ENCODE measurements at places on chromosomes 16 and 17.

DNA sequence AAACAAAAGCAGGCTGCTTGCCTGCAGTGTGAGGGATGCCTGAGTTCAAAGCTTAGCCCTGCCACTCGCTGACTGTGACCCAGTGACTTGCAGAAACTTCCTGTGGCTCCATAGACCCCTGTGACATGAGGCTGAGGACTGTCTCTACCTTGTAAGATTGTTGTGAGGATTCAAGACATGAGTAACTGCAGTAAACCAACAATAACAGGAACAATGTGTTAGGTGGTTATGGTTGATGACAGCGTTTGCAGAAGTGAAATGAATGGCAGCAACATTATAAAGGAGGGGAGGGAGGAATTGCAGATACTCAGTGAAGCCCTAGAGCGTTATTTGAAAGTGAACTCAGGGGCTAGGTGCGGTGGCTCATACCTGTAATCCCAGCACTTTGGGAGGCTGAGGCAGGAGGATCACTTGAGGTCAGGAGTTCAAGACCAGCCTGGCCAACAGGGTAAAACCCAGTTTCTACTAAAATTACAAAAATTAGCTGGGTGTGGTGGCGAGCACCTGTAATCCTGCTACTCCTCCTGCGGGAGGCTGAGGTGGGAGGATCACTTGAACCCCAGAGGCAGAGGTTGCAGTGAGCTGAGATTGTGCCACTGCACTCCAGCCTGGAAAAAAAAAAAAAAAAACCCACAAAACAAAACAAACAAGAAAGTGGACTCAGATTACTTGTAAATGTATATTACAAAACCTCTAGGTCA lies 33.5 kb upstream of the EMP2 start:
- DNase-seq, result no peak

DNA sequence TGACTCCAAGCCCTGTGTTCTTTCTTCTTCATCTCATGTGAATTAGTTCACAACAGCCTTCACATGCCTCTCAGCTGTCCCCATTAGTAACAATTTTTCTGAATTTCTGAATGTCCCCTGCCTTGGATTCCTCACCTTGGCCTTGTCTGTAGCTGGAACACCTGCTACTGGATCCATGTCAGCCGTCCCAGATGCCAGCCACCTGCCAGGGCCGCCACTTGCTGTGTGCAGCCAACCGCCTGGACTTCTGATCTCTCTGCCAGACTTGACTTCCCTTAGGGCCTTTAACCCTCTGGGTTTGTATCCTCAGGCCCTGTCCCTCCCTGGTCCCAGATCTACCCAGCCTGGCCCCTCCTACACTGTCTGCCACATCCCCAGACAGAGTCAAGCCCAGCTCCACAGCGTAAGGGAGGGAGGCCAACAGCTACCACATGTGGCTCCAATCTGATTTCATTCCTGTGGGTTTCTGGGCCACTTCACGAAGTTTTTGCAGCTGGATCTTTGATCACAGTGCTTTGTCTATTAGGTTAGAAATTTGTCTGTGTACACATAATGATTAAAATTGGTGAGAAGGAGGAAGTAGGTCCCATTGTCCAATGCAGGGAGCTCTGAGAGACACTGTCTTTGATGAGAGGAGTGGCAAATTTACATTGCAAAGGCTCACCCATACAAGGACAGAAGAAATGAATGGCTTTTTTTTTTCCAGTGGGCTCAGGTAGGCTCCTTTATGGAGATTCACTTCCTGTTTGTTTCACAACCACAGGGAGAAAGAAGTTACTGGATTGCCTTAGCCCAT lies 15.3 kb downstream of the MPP2 start:
- DNase-seq, result no peak

DNA sequence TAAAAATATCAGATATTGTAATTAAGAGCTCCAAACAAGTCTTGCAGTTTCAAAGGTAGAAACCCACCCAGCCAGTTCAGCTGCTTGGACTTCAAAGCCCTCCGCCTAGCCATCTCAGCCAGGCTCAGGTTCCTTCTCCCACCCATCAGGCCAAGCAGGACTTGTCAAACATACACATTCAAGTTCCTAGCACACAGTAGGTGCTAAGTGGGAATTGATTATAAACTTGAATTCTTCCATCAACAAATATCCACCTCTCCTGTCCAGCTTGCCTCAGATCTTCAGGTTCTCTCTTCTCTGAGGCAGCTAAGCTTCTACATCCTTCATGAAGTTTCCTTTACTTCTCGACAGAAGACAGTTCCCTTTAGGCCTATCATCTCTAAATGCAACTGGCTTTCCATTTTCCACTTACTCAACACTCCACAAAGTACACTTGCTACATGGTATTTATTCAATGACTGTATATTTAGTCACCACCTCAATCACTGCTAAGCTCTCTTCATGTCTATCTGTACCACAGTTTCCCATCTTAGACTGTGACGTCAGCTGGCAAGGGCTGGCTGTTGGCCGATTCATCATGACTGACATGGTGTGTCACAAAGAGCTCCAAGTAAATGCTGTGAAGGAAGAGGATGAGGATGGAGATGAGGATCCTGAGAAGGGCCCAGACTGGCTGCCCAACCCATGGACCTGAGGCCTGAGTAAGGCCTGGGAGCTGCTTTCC lies 13.3 kb upstream of the COG7 start:
- peak; percentile 88 for DNase-seq

DNA sequence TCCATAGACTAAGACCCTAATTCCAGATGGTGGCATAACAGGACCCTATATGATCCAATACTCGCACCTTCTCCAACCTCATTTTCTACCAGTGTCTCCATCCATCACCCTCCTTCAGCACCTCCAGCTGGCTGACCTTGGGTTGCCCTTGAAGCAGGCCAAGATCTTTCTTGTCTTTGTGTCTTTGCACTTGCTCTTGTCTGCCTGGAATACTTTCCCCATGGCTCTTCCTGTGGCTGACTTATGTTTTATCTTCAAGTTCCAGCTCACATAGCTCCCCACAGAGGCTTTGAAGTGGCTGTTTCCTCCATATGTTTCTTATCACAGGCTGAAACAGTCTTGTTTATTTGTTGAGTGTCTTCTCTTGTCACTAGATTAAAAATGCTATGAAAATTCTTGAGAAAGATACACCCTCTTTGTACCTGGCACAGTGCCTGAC lies 29.6 kb upstream of the MMD start:
- peak; percentile 69 for DNase-seq

GRCh38 chr16:375927-376816 lies 5.6 kb downstream of the PGAP6 start:
- no peak for DNase-seq

GRCh38 chr17:62802561-62803205 lies 5.4 kb downstream of the MARCHF10 start:
- no peak for DNase-seq

DNA sequence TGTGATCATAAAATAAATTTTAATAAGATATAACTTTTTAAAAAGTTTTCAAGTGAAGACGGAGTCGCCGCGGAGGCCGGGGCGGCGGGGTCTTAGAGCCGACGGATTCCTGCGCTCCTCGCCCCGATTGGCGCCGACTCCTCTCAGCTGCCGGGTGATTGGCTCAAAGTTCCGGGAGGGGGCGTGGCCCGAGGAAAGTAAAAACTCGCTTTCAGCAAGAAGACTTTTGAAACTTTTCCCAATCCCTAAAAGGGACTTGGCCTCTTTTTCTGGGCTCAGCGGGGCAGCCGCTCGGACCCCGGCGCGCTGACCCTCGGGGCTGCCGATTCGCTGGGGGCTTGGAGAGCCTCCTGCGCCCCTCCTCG lies at the start of gene FOXC2:
Gene FOXC2, plus strand, starts transcription at position 229 of the 365 bp plus-strand sequence. CDS start 507 bp downstream, outside the sequence.
- peak; percentile 98 for DNase-seq

- DNase-seq, result no peak
Measured at GRCh38 chr17:43220511-43221125, 7.8 kb downstream of the CCDC200 start.

- no peak for DNase-seq
Measured at GRCh38 chr16:73010150-73010676, 37.7 kb downstream of the ZFHX3 start.

DNA sequence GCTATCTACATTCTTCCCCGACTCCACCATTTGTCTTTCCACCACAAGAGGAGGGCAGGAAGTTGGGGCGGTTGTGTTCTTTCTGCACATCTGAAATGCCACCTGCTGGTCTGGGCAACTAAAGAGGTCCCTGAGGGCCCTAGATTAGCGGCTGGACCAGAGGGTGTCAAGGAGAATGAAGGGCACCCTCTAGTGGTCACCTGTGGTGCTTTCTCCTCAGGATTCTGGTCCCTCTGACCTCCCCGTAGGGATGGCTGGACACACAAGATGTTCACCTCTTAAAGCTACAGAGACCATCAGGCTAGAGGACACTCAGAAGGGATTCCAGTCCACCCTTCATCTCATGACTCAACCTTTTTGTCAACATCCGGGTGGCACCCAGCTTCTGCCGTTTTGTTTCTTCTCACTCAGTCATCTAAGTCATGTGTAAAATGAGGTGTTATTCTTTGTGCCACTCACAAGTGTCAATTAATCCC lies 2.9 kb upstream of the SCIMP start:
- DNase-seq, result peak; percentile 36

GRCh38 chr17:46929413-46929812 lies 6.5 kb downstream of the GOSR2 start:
- DNase-seq, result no peak

- DNase-seq, result no peak
Measured at GRCh38 chr17:58330997-58331814, 2.6 kb upstream of the TSPOAP1 start.

DNA sequence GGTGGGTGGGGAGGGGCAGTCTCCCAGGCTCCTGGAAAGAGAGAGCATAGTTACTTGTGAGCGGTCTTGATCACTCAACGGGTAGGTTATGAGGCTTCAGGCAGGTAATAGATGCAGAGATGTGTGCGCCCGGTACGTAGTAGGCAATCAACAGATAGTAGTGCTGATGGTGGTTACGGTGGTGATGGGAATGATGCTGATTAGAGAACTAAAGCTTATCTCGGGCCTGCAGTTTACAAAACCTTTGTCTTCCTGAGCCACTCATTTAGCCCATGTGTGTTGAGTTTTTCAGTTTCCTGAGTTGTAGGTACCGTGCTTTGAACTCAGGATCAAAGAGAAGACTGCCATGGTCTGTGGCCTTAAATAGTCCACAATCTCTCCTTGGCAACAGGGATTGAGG lies 401.0 kb downstream of the SNX29 start:
- DNase-seq, result no peak

GRCh38 chr17:78661093-78661770 lies 84.0 kb upstream of the DNAH17 start:
- no peak for DNase-seq

GRCh38 chr17:73936908-73937627 lies 266.4 kb upstream of the RPL38 start:
- DNase-seq, result no peak

GRCh38 chr16:88651989-88652761 lies 1.3 kb upstream of the CYBA start:
- no peak for DNase-seq

DNA sequence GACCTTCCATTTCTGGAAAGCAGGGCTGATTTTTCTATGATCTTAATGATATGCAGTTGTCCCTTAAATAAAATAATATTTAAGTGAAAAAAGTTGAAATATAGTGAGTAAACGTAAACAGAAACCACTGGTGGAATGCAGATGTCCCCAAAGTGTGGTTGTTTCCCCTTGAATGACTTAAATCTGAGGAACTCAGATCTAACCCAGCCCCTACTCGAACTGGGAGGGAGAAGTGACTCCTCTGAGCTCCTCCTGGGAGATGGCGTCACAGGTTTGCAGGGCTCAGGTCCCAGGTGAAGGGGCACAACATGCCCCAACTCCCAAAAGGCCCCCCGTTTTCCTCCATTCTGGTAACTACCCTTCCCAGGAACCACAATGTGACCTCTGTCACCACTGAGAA lies 142.8 kb downstream of the IRF8 start:
- no peak for DNase-seq

GRCh38 chr17:78523934-78524655 lies 53.1 kb downstream of the DNAH17 start:
- no peak for DNase-seq

- no peak for DNase-seq
Measured at GRCh38 chr17:61343576-61343975, 56.1 kb upstream of the TBX2 start.

GRCh38 chr17:57458718-57459285 lies 202.5 kb downstream of the MSI2 start:
- DNase-seq, result no peak

GRCh38 chr16:58615280-58615679 lies 14.3 kb downstream of the CNOT1 start:
- peak; percentile 31 for DNase-seq

- DNase-seq, result peak; percentile 80
Measured at GRCh38 chr16:87062569-87063442, 254.4 kb downstream of the C16orf95 start.

DNA sequence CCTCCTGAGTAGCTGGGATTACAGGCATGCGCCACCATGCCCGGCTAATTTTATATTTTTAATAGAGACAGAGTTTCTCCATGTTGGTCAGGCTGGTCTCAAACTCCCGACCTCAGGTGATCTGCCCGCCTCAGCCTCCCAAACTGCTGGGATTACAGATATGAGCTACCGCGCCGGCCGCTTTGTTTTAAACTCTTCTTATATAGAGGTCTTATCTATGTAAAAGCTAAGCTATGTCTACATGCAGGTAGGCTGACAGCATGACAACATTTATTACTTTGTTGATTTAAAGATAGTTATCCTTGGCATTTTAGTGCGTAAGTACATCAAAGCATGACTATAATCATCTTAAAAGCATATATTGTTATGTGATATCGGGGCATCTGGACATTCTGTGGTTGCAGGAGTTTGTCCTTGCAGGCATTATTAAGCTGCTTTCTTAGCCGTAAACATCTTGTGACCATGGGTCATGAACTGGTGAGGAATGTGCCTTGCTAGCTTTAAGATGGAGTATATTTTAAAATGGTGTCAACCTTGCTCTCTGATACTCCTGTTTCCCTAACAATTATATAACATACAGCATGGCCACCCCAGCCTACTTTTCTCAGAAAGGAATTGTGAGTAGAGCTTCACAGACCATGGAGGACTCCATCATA lies 45.8 kb upstream of the TAOK1 start:
- DNase-seq, result no peak

DNA sequence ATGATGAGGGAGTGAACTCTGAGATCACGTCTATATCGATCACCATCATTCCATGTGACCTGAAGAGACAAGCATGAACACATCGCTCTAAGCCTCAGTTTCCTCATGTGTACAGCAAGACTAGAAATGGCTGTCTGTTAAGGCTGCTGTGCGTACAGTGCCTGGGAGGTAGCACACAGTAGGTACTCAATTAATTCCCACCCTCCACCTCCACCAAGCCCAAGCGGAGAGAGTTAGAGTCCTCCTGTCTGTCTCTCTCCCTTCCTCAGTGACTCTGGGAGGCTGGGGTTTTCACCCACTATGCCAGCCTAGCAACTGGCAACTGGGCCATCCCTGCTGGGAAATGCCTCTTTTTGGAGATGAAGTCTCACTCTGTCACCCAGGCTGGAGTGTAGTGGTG lies 318.3 kb upstream of the CCL2 start:
- DNase-seq, result no peak
